Stimulated activated CD4-positive, alpha-beta T cell treated with anti-CD3 and anti-CD28 coated beads, Interleukin-1b, Interleukin-23, amount 100 ng/mL, for 1 hour (primary cell): ENCODE measurements at places on chromosomes 1 and 21.

DNA sequence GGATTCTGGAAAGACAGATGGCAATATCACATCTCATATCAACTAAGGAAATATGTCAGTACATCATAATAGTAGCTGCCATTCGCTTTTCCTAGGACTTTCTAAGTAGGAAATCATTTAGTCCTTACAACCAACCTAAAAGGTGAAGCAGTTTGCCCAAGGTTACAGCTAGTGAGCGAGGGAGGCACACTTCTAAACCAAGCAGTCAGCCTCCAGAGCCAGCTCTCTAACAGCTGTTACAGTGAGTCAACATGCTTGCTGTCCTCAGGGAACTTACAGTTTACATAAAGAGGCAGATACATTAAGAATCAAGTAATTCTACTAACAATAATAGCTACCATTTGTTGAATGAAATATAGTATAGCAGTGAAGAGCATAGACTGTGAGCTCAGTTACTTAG lies 57.1 kb downstream of the GIPC2 start:
- DNase-seq = no peak

DNA sequence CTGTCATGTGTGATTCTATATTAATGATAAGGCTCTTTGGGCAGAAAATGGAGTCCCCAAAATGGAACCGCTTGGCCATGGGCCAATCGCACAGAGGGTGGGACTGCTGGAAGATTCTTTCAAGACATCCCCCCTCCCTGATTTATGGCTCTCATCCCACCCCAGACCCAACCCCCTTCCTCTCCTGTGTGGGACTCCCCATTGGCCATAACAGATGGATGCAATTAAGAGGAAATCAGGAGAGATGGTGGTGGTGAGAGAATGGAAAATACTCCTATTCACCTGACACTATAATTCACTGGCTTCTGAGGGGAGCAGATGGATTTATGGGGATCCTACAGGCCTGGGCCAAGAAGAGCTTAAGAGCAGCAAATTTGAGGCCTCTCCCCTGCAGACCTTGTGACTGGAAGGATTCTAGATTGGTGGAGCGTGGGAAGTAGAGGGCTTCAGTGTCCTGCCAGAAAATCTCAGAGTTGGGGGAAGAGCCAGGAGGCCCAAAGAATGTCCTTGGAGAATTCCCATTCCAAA lies 1.7 kb downstream of the IGFN1 start:
- DNase-seq = no peak

DNA sequence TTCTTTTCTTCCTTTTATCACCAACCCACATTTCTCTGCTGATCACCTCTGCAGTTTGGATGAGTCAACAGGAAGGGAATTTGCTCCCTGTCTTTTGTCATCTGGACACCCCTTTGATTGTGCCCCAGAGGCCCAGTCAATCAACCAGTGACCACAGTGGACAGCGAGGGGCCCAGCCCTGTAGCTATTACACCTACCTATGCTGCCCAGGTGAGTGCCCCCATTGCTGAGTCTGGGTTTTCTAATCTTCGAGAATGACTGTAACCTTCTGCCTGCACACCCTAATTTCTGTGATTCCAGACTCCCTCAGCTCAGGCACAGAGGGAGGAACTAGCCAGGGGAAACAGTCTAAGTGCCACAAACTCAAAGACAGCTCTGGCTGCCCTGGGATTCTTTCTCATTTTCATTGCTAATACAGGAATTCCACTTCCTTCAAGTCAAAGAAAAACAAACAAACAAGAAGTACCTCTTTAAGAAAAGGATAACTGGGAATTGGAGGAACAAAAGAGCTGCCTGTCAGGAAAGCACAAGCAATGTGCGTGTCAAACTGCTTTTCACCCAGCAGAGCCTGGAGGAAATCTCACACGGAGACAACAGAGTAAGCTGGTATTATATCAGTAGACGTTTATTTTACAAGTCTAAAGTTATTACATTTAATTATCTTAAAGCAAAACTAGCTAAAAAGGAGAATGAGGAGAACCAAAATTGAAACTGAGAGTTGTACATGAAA lies 311.1 kb downstream of the AJAP1 start:
- DNase-seq = no peak

GRCh38 chr21:33642896-33643657 lies 776 bp downstream of the ITSN1 start:
- DNase-seq = no peak

- no peak for DNase-seq
Measured at GRCh38 chr1:75719810-75720209, 4.7 kb upstream of the ACADM start.

- DNase-seq = no peak
Measured at GRCh38 chr1:173508541-173508940, 31.4 kb downstream of the PRDX6 start.

GRCh38 chr1:110235834-110236682 lies 25.9 kb downstream of the KCNC4 start:
- no peak for DNase-seq

DNA sequence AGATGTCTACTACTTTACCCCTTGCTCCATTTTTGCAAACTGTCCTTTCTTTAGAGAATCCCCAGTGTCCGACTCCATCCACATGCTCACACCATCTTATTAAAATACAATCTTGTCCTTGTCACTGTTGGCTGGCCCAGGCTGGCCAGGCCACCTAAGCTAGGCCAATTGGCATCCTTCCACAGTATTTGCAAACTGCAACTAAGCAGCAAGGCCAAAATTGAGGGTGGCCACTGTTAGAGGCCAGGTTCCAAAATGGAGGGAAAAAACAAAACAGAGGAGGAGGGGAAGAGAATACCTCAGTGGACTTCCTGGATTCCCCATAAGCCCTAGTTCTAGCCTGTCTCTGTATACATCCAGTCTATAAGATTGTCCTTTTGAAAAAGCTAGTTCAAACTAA lies 4.3 kb downstream of the FAM89A start:
- no peak for DNase-seq

GRCh38 chr21:22575165-22575584 lies 1577.0 kb downstream of the NCAM2 start:
- no peak for DNase-seq

- no peak for DNase-seq
Measured at GRCh38 chr1:203437696-203438315, 37.8 kb upstream of the PRELP start.

GRCh38 chr1:187078916-187079315 lies 250.2 kb downstream of the PLA2G4A start:
- DNase-seq = no peak
